ENCODE measurements at places on chromosomes 16 and 17.

GRCh38 chr16:6548507-6548906, 784.1 kb upstream of the RBFOX1 start:
- no peak for DNase-seq

- DNase-seq, result peak; percentile 52
Observed at GRCh38 chr16:31072540-31073141, 1.4 kb downstream of the ZNF668 start.

GRCh38 chr16:5427571-5427970, 330.0 kb upstream of the EEF2KMT start:
- DNase-seq, result no peak

DNA sequence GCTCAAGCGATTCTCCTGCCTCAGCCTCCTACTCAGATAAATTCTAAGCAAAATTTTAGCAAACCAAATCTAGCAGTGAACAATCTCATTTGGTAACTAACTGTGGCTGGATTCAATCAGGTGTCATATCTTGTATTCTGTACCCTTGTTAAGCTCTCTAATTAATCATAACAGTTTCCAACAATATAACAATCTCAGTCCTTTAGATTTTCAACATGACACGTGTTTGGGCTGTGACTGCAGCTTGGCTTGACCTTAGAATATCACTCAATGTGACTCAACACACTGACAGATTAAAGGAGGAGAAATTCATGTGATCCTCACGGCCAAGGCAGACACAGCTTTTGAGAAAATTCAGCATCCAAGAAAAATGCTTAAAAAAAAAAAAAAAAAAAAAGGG, 133.6 kb downstream of the BANP start:
- DNase-seq, result no peak

GRCh38 chr17:67053438-67054000, 9.2 kb downstream of the CACNG1 start:
- no peak for DNase-seq

GRCh38 chr17:38879878-38880665, 10.2 kb downstream of the LASP1 start:
- peak; percentile 21 for DNase-seq

Measured in hematopoietic multipotent progenitor cell treated with erythropoietin and hydrocortisone succinate and interleukin-3 and kit ligand, for 17 days (in vitro differentiated cells).